ENCODE measurements at places on chromosomes 6 and 20.

DNA sequence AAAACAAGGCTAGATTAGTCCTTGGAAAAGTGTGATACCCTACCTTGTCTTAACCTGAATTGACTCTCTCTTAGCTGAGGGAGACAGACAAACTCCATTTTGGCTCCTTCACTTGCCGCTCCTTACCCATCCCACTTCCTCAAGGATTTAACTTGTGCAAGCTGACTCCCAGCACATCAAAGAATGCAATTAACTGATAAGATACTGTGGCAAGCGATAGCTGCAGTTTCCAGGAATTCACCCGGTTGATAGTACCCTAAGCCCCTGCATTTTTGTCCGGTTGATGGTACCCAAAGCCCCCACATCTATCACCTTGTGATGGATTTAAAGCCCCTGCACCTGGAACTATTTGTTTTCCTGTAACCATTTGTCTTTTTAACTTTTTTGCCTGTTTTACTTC lies 1.9 kb upstream of the SERINC3 start:
- DNase-seq, result no peak

GRCh38 chr6:83198486-83199172 lies 5.5 kb downstream of the RWDD2A start:
- DNase-seq, result no peak

DNA sequence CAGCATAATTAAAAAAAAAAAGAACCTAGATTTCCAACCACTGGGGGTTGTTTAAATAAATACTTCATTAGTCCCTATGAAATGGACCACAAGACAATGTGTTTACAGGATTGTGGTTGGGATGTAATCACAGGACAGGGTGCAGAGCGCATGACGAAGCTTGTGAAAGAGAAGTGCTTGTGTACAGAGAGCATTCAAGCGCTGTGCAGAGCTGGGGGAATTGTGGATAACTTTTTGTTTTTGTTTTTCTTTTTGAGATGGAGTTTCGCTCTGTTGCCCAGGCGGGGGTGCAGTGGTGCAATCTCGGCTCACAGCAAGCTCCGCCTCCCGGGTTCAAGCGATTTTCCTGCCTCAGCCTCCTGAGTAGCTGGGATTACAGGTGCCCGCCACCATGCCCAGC lies 22.3 kb downstream of the LAMA5 start:
- no peak for DNase-seq

- DNase-seq, result no peak
Observed at GRCh38 chr6:140101367-140101766, 726.9 kb upstream of the CITED2 start.

- DNase-seq, result no peak
Observed at GRCh38 chr6:167661552-167662044, 165.1 kb upstream of the AFDN start.

- DNase-seq, result no peak
Observed at GRCh38 chr20:7113577-7114466, 346.3 kb downstream of the BMP2 start.

DNA sequence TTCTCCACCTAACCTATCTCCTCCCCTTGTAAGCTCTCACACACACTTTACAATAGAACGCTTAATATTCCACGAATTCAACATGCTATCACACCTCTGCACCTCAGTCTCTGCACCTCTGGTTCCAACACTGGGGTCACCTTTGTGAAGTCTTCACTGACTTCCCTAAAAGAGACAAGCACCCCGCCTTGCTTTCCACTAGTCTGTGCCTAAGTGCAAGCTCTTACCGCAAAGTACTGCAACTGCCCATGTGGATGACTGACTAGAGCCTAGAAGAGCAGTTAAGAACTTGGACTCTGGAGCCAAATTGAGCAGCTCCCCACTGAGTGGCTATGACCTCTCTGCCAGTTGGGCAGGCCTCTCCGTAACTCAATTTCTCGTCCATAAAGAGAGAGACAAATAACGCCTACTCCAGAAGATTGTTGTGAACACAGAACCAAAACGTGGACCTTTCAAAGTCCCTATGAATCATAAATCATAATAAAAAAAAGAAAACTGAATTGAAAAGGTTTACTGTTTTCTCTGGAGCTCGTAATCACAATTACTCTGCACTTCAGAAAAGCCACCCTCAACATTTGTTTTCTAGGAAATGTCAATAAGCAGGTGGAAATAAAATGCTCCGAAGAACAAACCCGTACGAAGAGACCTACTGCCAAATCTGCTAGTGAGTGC lies 1.2 kb downstream of the IFNGR1 start:
- no peak for DNase-seq

DNA sequence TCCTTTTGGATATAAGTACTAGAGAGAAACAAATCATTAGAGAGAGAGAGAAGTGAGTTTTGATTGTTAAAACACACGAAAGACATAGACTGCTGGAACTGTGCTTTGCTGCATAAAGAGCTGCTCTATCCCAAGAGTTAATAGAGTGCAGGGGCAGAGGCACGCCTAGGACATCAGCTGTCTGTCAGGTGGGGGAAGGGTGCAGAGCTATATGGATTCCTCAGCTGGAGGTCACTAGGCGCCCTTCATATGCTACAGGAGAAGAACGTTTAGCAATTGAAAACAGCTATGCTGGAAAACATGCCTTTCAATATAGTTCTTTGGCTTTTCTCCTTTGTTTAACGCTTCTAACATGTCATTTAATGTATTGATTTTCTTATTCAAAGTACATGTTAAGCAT lies 169.0 kb upstream of the MCHR2 start:
- no peak for DNase-seq

DNA sequence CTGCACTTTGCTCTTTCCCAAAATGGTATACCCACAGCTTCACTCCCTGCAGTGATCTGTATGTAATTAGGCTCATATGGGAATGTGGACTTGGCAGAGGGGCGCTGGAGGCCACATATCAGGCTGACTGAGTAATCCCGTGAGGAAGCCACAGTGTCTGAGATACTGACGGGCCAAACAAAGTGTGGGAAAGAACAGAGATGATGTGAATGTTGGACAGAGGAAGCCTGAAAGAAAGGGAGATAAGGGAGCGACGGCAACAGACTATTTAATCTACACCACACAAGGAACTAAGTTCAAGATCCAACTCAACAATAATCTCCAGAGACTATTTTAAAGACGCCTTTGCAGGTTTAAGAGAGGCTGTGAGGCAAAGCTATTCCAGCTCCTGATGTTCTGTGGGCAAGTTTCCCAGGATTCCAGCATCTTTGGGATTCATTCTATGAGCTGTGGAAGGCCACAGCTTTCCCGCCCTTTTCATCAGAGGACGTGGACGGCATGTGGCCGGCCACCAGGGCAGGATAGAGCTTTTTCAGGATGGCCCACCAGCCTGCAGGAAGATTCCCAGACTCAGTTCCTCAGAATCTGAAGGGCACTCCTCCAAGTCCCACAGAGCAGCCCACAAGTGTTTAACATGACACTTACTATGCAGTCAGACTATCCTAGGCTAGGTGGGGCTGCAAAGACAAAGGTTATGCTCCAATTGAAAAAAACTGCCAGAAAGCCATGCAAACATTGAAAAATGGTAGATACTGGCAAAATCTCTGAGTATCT lies 237.5 kb downstream of the ATXN1 start:
- peak; percentile 91 for DNase-seq

- DNase-seq, result no peak
Observed at GRCh38 chr20:51022803-51023616, at the start of gene KCNG1. Gene KCNG1 (minus strand): TSS chr20:51023107. CDS start chr20:51010338, 12,769 bp downstream.

DNA sequence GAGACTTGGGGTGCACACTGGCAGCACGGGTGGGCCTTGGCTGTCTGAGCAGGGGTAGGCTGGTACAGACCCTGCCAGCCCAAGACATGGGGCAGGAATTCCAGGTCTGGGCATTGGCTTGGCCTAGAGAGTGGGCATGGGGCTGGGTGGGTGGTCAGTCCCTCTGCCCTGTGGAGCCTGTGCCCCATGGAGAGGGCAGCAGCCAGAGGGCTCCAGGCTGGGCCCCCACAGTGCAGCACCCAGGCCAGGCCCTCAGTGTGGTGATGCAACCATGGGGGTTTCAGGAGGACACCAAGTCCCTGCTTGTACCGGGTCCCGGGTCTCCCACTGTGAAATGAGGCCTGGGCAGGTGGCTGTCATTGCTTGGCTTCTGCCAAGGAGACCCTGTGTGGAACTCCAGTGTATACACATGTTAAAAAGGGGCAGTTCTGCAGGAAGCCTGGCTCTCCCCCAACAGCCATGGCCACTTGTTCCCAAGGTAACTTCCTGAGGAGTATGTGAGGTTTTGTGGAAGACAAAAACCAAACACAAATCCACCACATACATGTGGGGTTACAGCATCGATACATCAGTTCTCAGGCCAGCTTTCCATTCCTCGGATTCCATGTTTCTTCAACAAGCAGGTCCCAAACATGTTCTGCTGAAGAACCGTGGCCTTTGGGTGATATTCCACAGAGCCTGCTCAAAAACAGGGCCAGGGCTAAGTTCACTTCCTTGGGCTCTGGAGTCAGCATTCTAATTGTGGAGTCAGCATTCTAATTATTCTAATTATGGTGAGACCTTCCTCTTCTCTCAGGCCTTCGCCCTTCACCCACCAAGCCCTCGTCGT lies 77.3 kb downstream of the DACT2 start:
- DNase-seq, result no peak

GRCh38 chr6:155079985-155080452 lies 84.9 kb downstream of the TIAM2 start:
- DNase-seq, result no peak

DNA sequence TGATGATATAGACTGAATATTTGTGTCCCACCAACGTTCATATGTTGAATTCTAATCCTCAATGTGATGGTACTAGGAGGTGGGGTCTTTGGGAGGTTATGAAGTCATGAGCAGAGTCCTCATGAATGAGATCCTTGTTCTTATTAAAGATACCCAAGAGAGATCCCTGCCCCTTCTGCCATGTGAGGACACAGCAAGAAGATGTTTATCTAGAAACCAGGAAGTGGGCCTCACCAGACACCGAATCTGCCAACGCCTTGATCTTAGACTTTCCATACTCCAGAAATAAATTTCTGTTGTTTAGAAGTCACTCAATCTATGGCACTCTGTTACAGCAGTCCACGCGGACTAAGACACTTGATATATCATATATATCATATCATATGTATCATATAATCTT lies 67.7 kb upstream of the GCM1 start:
- DNase-seq, result no peak

GRCh38 chr6:135213616-135214015 lies 32.5 kb downstream of the MYB start:
- no peak for DNase-seq

DNA sequence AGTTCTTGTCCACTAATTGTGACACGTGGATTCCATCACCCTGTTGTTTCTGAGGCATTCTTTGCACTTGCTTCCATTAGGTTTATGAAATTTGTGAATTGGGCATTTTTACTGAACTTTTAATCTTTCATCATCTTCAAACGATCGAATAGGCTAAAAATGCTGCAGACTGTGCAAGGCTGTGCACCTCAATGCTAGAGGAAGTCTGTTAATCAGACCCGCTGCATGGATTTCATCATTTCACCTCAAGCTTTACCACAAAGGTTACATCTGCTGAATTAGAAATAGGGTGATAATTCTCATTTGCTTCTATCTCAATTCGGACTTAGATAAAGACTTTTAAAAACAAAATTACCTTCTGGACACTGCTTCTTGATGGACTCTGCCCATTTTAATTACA lies 27.8 kb upstream of the F13A1 start:
- DNase-seq, result no peak

DNA sequence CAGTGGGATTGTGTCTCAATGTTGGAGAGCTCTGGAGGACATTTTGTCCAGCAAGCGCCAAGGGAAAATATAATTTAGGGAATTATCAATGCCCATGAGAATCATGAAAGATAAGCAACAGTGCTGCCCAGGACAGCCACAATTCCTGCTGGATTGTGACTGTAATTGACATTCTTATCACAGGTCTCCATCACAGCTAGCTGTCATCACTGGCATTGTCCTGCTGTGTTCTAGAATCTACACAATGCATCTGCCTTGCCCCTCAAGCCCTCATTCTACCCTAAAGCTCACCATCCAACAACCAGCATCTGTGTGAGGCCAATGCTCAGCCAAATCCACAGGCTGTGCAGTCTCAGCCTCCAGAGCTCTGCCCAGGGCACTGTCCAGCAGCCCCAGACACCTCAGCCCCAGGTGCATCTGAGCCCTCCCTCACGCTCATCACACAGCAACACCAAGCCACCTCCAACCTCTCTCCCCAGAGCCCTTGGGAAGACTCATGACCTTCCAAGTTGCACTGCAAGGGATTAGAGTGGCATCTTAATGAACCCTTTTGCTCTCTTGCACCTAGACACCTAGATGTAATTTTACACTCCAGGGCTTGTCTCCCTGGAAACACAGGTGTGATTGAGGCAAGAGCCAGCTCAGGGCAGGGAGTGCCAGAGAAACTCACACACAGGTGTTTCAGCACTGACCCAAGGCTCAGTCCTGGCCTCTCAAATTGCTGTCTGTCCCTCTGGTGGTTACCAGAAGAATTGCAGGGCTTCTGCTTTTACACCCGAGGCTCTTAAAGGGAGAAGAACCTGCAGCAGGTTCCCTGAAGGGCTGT lies 85.2 kb upstream of the PHACTR3 start:
- DNase-seq, result no peak

DNA sequence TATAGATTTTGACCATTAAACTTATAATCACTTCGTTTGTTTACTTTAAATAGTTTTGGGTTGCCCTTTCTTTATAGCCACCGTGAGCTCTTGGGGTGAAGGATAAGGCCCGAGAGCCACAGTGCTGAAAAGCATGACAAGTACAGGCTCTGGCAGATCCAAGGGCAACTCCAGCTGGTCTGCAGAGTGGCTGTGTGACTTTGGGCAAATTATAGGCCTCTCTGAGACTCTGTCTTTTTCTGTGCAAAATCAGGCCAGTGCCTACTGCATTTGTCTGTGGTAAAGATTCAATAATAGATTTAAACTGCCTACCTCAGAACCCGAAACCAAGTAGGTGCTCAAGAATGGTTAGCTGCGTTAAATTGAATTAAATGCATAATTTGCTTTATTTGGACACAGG lies 511.3 kb downstream of the QKI start:
- no peak for DNase-seq

DNA sequence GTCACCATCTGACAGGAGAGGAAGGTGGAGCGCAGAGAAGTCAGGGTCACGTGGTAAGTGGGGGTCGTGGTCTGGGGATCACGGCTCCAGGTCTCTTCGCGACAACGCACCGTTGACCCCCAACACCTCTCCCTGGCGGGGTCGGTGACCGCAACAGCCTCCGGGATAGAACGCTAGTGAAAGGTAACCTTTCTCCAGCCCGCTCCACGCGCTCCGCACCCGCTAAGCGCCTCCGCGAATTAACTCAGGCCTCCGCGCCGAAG lies 600 bp upstream of the SYNJ2 start:
- DNase-seq, result no peak

Data from GM04503 (cell line).